ENCODE measurements at places on chromosomes 13 and 19.

DNA sequence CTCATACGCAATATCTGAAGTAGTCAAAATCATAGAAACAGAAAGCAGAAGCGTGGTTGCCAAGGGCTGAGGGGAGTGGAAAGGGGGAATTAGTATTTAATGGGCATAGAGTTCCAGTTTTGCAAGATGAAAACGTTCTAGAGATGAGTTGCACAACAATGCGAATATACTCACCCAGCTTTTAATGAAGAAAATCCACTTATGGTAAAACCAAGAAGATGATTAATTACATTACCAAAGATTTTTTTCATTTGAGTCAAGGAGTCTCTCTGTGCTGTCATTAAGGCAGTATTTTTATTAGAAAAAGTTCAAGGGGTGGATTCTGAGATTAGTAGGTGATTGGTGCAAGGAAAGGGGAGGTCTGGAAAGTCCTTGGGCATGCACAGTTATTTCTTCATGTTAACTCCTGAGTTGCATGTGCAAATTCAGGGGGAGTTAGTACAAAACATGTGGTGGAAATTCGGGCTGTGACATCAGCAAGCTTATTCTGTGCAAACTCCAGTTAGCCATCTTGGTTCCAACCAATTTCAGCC lies 6.9 kb upstream of the CBY2 start:
- no peak for DNase-seq

GRCh38 chr19:15331419-15332310 lies 674 bp downstream of the BRD4 start:
- DNase-seq: peak; percentile 25

DNA sequence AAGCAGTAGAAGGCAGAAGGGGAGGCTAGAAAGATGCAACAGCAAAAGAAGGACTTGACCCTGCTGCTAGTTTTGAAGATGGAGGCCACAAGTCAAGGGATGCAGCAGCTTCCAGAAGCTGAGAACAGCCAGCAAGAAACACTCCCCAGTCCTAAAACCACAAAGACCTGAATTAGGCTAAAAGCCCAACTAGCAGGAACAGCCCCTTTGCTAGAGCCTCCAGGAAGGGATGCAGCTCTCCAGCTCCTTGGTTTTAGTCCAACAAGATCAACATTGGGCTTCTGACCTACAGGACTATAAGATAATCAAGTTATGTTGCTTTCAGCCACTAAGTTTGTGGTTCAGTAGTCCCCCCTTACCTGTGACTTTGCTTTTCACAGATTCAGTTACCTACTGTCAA lies 10.5 kb upstream of the LATS2 start:
- DNase-seq: no peak

DNA sequence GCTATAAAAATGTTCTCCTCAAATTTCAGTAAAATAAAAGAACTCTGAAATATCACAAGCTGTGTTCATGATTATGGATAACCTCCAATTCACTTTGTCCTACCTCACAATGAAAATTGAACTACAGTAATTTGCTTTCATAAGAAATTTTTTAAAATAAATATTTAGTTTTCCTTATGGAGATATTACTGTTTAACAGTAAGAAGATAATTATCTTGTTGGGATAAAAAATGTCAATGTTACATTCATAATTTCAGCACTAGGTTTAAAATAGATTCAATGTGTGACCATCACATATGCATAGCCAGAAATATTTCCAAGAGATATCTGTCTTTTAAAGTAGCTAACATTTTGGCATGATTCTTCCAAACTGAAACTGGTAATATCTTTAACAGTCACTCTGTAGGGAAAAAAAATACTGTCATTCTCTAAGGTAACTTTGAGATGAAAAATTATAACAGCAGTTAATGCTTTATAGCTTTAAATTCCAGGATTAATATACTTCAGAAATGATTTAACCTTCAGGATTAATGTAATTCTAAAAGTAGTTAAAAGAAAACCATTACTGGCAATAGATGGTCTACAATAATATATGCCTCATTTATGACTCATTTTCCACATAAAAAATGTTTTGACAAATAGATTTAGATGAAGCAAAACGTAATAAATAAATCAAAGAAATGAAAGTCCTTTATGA lies 91.3 kb downstream of the SPRY2 start:
- no peak for DNase-seq

- no peak for DNase-seq
Observed at GRCh38 chr13:47875201-47875600, 125.9 kb downstream of the SUCLA2 start.

GRCh38 chr13:51552027-51552426 lies 32.2 kb upstream of the WDFY2 start:
- no peak for DNase-seq

DNA sequence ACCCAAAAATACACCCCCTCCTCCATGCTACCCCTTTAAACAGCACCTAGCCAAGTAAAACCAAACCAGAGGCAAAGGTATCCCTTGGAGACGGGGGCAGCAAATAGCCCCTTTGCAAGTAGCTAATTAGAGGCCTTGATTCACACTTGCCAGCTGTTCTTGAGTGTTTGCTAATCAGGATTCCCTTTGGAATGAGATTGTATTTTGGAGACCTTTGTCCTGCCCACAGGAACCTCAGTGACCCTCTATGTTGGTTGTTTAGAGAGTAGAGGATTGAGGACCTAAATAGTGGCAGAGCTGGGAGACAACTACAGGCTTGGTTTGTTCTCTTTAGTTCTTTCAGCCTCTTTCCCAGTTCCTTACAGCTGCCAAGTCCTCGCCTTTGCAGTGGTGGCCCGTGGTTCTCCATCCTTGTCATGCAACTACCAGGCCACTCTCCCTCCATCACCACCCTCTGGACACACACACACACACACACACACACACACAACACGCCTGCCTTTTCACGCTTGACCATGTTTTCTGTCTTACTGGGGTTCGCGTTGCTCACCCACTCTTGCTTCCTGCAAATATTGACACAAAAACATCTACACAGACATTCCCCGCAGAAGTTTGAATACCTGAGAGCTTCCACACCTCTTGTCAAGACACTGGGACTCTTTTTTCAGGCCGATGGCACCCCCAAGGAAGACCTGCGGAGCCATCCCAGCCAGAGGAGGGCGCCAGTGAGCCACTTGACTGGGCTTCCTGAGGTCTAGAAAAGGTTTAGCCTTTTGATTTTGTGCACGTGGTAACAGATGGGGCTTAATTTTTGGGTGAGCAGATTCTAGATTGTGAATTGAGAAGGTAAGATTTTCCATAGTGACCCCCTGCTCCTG lies 80.0 kb upstream of the GPR183 start:
- peak; percentile 59 for DNase-seq

DNA sequence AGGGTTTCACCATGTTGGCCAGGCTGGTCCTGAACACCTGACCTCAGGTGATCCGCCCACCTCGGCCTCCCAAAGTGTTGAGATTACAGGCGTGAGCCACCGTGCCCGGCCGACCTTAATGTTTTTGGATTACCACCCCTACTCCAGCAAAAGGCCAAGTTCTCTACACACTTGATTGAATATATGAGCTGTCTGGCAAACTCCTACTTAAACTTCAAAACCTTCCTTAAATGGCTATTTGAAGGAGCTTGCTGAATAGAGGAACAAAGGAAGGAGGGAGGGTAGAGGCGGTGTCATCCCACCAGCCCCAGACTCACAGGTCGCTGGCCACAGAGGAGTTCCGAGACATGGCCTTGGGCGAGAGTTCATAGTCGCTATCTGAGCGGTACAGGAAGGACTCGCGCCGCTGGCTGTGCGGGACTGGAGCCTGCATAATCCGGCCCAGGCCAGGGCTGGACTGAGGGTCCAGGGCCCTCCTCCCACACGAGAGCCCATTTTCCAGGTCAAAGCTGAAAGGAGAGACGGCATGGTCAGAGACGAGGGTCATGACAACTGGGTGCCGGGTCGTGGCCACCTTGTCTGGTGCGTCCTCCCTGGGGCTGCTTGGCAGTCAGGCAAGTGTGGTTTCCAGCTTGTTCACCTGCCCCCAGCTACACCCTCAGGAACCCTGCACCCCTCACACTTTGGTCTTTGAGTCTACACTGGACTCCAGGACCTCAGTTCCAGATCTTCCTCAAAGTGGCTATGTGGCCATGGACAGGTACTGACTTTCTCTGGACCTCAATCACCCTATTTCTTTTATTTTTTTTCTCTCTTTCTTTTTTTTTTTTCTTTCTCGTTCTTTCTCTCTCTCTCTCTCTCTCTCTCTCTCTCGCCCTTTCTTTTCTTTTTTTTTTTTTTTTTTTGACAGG lies 4.2 kb downstream of the PDE4C start:
- no peak for DNase-seq

DNA sequence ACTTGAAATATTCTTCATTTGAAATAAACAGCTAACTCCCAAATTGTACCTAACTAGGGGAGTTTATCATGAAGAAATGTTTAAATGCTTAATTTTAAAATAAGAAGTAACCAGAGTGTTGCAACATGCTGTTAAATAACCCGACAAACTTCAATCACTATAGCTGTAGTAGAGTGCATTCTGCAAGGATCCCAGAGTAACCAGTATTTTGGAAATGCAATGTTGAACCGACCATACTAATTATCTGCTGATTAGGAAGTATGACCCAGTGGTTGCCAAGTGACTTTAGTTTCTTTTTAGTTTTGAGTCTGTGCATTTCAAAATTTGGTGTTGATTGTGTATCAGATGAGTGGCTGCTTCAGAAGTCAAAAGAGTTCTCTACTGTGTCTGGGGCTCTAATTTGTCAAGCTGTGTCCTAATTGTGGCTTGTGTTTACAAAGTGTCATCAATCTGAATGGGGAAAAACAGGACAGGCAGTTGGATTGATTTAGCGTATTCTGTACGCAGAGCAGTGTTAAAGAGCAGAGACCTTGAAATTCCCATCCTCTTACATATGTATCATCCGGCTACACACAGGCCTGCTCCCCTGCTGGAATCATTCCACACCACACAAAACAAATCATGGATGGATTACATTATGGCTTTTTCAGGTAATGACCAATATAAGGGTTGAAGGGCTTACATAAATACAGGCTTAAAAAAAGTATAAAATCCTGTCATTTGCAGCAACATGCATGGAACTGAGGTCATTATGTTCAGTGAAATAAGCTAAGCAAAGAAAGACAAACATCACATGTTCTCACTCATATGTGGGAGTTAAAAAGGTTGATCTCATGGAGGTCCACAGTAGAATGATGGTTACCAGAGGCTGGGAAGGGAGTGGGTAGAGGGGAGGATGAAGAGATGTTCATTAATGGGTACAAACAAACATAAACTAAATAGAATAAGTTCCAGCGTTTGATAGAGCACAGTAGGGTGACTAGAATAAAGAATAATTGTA lies 351.5 kb downstream of the KLF12 start:
- no peak for DNase-seq

DNA sequence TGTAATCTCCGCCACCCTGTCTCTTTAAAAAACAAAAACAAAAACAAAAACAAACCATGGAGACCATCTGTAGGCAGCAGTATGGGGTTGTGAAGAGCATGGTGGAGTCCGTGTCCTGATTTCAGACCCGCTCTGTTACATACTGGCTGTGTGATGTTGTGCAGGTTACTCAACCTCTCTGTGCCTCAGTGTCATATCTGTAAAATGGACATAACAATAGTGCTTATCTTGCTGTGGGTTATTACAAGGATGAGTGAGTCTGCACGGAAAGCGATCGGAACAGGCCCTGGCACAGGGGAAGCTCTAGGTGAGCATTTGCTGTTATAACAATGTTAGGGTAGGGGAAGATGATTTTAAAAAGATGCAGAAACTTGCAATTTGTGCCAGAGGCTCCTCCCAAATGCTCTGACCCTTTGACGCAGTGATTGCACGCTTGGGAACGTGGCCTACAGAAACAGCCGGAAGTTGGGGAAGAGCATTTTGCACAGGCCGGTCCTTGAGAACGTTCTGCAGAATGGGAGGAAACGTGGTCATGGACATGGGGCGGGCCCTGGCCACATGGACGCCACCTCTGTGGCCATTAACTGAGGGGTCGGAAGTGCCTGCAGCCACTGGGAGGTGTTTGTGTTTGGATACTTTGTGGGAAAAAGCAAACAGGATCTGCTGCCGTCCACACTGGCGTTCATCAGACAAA lies 15.7 kb upstream of the SELENOW start:
- DNase-seq: no peak

- no peak for DNase-seq
Observed at GRCh38 chr13:31878955-31879354, 139.6 kb downstream of the RXFP2 start.

- no peak for DNase-seq
Observed at GRCh38 chr13:40480915-40481516, 185.4 kb downstream of the FOXO1 start.

- DNase-seq: no peak
Observed at GRCh38 chr19:35069696-35070095, 28.2 kb downstream of the HPN start.

DNA sequence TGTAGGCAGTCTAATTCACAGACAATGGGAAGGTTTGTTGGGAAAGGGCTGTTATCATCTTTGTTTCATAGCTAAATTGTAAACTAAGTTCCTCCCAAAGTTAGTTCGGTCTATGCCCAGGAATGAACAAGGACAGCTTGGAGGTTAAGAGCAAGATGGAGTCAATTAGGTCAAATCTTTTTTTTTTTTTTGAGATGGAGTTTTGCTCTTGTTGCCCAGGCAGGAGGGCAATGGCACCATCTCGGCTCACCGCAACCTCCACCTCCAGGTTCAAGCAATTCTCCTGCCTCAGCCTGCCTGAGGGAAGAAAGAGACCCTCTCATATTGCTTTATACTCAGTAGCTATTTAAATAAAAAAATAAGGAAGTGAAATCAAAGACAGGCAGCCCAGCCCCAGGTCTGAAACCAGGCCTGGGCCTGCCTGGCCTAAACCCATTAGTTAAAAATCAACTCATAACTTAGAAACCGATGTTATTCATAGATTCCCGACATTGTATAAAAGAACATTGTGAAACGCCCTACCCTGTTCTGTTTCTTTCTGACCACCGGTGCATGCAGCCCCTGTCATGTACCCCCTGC lies 297.4 kb upstream of the SGCG start:
- DNase-seq: no peak

- DNase-seq: no peak
Observed at GRCh38 chr19:482186-483041, 13.9 kb upstream of the MADCAM1 start.

- no peak for DNase-seq
Observed at GRCh38 chr19:53655042-53655665, 23.4 kb downstream of the DPRX start.

GRCh38 chr19:45999653-46000121 lies 4.4 kb downstream of the CCDC61 start:
- DNase-seq: no peak

GRCh38 chr19:3360421-3361383 lies 5.7 kb upstream of the NFIC start:
- peak; percentile 55 for DNase-seq
